ENCODE measurements at places on chromosomes 13 and 19.

DNA sequence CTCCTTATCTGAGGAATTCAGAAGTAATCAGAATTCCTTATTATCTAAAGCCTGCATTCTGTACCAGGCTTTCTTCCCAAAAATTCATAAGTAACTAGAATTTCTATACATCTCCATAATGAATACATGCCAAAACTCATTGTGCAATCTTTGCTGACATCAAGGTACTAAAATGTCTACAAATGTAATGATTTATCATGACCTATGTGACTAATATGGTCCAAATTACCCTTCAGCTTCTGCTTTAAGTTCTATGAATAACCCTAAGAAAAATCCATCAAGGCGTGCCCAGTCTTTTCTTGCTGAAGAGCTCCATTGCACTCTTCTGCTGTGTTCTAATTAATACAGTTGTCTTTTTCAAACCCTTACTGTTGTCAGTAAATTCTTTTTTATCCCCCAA, 58.5 kb upstream of the SLITRK1 start:
- DNase-seq = peak; percentile 22

DNA sequence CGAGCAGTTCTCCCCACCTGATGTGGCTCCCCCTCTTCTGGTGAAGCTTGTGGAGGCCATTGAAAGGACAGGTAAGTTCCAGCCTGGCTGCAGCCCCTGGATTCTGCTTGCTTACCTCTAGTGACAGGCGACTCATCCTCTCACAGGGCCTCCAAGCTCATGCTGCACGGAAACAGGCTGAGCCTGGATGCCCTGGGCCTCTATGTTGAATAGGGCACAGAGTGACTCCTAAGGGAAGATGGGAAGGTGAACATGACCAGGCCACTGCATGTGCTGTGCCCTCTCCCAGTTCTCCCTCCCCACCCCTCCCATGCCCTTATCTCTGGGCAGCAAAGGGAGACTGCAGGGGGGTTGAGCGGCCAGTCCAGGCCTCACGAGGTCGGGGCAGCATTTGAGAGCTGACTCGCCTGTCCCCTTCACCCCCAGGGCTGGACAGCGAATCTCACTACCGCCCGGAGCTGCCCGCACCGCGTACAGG, 7.6 kb downstream of the PIK3R2 start:
- DNase-seq = peak; percentile 50

GRCh38 chr13:99053636-99054233, 75.9 kb upstream of the DOCK9 start:
- DNase-seq = no peak

DNA sequence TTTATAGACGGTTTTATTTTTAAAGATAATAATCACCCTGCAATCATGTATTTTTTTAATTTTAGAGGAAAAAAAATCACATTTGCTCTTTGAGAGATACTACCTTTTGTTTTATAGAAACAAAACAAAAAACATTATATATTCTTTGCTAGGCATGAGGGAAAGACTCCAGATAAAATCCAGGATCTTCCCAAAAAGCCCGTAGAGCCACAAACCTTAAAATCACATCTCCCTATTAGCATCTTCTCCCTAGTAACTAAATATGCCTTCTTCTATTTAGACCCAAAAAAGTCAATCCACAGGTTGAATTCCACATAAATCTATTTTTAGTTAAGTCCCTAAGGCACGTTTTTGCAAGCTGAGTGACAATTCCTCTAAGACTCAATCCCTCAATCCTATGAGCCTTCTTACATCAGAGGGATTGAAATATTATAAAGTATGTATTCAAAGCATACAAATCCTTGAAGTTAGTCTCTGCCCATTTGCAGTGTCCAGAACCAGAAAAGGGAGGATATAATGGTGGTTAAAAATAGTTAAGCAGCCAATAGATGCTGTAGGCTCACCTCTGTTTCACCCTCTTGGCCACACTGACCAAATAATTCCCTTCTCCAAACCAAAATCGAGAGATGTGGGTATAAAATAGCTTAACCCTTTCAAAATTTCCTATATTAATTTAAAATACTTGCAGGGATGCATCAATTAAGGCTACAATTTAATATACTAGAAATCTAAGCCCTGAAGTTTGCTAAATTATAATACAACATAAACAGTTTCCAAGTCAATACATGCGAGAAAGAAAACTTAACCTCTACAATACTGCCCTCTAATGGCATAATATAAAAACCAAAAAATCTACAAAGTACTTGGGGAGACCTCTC, 64.0 kb downstream of the SERP2 start:
- peak; percentile 80 for DNase-seq

GRCh38 chr19:29520390-29520789, 5.4 kb upstream of the VSTM2B start:
- no peak for DNase-seq

GRCh38 chr13:111225810-111226546, 94.5 kb upstream of the TEX29 start:
- no peak for DNase-seq

DNA sequence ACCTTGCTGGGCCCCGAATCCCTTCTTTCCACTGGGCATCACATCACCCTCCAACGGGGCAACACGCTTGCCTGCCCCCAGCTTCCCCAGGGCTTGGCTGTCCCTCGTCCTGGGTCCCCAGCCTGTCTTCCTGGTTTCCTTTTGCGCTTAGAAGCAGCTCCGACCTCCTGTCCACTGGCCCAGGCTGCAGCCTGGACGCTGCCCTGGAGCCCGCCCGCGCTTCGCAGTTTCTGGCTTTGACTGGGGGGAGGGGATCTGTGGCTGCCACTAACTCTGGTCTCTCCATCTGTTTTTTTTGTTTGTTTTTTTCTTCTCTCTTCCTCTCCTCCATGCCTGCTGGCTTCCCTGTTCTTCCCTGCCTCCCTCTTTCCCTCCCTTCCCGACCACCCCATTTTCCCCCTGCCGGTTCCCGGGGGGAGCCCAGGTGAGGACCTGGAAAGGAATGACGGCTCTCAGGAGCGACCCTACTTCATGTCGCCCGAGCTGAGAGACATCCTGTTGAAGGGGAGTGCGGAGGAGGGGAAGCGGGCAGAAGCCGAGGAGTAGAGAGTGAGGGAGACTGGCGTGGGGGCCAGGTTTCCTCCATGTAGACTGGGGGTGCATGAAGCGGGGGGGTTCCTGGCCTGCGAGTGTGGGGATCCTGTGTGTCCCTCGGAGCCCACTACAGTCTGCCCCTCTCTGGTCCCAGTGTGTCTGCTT, 11.5 kb upstream of the ILF3 start:
- DNase-seq = no peak

DNA sequence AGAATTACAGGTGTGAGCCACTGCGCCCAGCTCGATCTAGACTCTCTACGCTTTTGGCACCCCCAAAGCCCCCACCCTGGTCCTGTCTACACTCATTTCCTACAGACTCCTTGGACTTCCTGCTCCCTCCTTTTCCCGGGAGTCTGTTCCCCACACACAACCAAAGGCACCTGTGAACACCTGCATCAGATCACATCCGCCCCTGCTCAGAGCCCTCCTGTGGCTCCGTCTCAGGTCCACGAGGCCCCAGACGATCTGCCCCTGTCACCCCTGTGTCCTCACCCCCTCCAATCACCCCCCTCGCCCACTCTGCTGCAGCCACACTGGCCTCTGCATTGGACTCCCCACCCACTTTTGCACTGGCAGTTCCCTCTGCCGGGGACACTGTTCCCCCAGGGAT, 12.4 kb upstream of the PAK4 start:
- DNase-seq = no peak

DNA sequence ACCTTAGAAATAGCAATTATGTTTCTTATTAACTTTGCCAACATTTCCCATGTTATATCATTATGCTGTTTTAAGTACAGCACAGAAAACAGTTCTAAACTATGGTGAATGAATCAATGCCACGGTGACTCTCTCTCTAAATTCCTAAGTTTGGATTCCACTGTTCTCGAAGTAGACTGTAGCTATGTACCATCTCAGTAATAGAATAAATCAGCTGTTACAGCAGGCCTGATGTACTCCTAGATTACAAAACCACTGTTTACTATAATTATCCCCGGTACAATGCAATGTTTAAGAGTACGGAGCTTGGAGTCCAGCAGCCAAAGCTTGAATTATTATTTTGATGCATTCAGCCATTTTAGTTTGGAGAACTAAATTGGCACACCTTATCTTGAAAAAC, 476.3 kb upstream of the SLITRK1 start:
- DNase-seq = no peak

DNA sequence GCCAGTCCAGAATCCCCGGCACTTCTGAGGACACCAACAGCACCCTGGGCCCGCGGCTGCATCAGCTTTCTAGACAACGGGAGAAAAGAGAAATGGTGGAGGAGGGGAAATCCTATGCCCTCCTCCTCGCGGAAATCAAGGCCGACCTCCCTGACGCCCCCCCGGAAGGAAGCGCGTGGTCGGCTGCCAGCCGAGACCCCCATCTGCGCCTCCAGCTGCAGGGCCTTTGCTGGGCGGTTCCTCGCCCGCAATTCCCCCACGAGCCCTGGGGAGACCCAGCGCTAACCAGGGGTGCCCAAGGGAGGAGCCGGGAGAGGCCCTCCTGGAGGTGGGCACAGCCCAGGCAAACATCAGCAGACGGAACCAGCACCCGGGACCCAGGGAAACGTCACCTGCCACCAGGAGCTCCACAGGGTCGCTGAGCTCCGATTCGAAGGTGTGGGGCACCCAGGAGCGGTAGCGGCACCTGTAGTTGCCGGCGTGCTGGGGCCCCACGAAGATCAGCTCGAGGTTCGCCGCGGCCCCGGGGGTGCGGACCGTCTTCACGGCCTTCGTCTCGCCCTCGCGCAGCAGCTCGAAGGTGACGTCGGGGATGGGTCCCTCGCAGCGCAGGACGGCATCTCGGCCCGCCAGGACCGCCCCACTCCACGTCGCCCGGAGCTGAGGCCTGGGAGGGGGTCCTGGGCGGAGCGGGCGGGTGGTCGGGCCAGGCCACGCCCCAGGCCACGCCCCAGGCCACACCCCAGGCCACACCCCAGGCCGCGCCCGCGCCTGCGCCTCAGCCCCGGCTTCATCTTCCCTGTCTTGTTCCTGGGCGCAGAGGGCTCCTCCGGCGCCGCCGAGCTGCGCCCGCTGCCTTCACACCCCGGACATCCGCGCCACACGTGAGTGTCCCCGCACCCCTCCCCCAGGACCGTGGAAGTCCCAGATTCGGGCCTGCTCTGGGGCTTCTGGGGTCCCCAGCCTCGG, 6.0 kb downstream of the A1BG start:
- DNase-seq = peak; percentile 58

DNA sequence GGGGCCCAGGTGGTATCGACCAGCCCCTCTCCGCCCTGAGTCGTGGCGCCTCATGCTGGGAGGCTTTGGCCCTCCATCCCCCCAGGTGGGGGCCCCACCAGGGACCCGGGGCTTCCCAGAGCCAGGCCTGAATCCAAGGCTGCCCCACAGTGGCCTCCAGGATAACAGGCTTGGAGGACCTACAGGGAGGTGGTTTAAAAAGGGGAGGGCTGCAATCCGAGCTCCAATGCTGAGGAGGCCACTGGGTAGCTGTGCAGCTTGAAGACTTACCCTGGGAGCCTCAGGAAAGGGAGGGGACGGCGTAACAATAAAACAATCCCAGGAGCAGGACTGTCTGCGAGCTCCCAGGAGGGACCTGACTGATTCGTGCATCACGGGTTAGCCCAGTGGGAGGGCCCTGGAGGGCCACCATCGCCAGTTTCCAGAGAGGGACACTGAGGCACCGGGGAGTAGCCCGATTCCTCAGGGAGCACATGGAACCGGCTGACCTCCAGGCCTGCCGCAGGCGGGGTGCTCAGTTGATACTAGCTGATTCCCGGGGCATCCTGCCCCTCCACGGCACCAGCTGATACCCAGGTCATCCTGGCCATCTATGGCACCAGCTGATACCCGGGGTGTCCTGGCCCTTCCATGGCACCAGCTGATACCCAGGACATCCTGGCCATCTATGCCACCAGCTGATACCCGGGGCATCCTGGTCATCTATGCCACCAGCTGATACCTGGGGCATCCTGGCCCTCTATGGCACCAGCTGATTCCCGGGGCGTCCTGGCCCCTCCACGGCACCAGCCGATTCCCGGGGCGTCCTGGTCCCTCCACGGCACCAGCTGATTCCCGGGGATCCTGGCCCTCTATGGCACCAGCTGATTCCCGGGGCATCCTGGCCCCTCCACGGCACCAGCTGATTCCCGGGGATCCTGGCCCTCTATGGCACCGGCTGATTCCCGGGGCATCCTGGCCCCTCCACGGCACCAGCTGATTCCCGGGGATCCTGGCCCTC, 3.7 kb upstream of the C2CD4C start:
- no peak for DNase-seq

DNA sequence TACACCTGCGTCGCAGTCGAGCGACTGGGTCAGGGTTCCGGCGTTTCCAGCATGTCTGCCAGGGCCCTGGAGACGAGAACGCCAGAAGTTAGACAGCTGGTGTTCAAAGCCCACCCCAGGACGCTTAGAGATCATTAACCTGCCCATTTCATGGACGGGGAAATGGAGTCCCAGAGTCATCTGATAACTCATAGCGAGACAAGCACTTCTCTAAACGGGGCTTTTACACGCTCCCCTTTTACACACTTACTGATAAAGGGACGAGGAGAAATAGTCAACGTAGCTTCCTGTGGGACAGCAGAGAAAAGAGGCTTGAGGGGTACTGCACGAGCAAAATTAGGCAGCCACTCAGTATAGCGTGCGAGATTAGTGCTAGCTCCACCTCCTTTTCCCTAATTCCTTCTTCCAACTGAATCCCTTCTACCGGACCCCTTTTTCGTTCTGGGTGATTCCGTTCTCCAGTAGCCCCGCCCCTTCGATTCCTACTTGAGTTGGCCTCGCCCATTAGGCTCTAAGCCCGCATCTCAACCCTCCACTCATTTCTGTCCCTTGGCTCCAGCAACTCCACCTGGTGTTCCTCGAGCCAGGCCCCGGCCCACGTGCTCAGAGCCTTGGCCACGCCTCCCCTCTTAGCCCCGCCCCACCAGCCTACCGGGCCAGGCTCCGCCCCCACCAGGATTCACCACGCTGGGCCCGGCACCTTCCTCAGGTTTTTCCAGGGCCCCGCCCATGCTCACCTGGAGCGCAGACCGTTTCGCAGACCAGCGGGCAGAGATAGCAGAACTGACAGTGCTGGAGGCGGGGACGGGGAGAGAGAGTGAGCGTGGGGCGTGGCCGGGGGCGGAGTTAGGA, 3.7 kb downstream of the HRC start:
- DNase-seq = peak; percentile 91

DNA sequence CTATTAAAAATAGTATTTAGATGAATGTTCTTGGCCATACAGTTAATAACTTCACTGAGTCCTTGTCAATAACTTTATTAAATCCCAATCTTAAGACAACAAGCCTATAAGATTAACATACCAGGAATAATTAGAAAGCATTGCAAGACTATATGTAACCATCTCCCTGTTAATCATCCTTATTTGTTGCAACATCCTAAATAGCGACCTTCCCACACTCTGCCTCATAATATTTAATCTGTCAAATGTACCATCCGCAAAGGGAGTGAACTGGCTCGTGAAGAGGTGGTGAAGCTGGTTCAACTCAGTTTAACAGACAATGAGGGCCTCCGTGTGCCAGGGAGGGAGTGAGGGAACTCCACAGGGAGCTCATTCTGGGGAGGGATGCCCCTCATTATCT, 33.9 kb downstream of the KL start:
- DNase-seq = no peak

- peak; percentile 25 for DNase-seq
These were observed 44.2 kb downstream of the SERTM1 start for GRCh38 chr13:36717966-36718545.
